ENCODE measurements at places on chromosomes 3 and 15. TPM values are rescaled to one million over a fixed set of nuclear protein-coding genes. Genes with fewer than 3 reads are reported as not detected.
A peak's percentile ranks its signal among the peaks of the same experiment; 100 is the strongest.

GUCA1C gene
- not detected for polyA plus RNA-seq

DNA sequence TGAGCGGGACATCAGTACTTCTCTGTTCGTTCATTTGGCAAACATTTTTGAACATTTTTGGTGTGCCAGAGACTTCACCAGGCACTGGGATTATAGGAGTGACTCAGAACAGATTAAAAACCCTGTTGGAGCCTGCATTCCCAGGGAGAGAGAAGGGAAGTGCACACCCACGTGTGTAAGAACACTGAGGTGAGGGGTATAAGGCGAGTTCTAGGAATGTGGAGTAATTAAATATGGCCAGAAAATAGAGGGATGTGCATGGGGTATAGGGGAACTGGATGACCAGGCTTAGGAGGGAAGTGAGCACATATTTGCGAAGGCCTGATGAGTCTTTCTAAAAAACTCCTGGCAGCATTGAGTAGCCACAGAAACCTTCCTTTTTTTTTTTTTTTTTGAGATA is 401.2 kb upstream of the C2CD4B start:
- DNase-seq = no peak

GRCh38 chr3:12585970-12586369 is 29.1 kb downstream of the MKRN2 start:
- DNase-seq = no peak

GRCh38 chr15:71730277-71731144 is 79.8 kb upstream of the NR2E3 start:
- DNase-seq = no peak

GRCh38 chr15:49506341-49506740 is 83.3 kb downstream of the FGF7 start:
- DNase-seq = no peak

DNA sequence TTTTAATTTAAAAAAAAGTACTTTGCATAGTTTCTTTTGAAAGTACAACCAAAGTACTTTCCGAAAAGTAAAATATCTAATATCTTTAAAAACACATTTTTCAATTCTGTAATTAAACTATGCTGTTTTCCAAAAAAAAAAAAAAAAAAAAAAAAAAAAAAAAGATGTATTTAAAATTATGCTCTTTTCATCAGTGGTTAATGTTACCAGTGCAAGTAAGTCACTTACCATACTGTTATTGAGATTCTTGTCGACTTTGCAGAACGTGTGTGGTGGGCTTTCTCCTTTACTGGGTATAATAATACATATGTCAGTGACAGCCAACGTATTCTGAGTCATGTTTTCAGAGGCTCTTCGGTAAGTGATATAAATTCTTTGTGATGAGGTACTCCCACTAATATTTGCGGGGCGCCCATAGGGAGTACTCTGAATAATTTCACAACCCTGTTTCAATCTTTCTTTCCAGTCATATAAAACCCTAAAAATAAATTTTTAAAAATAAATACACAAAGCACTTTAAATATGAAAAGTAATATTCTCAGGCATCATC is 39.9 kb downstream of the DENND4A start:
- DNase-seq = no peak

GRCh38 chr3:106703524-106703923 is 673.7 kb upstream of the CCDC54 start:
- DNase-seq = no peak

- no peak for DNase-seq
Measured at GRCh38 chr3:186630950-186631641, 9.1 kb upstream of the FETUB start.

PRTG gene
- 0.23 TPM for polyA plus RNA-seq

GRCh38 chr3:98630416-98630815 is 37.0 kb upstream of the CPOX start:
- no peak for DNase-seq

LRRC31 gene
- not detected for polyA plus RNA-seq

GRCh38 chr3:185737740-185738680 is 86.8 kb downstream of the IGF2BP2 start:
- DNase-seq = no peak

GRCh38 chr15:46853600-46853999 is 863.7 kb upstream of the SEMA6D start:
- DNase-seq = no peak

GRCh38 chr3:187947927-187948682 is 202.8 kb upstream of the BCL6 start:
- no peak for DNase-seq

DNA sequence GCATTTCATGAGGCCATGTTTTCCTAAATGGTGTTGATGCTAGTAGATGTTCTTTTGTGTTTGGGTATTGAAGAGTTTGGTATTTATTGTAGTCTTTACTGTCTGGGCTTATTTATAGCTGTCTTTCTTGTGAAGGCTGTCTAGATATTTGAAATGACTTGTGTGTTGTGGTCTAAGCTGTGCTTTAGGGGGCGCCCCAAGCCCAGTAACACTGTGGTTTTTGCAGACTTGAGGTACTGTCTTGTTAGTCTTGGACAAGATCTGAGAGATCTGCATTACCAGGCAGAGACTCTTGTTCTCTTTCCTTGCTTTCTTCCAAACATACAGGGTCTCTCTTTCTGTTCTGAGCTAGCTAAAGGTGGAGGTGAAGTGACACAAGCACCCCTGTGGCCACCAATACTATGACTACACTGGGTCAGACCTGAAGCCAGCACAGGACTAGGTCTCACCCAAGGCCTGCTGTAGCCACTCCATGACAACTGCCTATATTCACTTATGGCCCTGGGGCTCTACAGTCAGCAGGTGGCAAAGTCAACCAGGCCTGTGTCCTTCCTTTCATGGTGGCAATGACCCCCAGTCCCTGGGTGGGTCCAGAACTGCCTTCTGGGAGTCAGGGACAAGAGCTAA is 152.1 kb upstream of the TBC1D5 start:
- no peak for DNase-seq

- no peak for DNase-seq
Measured at GRCh38 chr3:140706360-140706759, 28.5 kb downstream of the TRIM42 start.

GRCh38 chr15:81288040-81288439 is 35.9 kb downstream of the STARD5 start:
- no peak for DNase-seq

DNA sequence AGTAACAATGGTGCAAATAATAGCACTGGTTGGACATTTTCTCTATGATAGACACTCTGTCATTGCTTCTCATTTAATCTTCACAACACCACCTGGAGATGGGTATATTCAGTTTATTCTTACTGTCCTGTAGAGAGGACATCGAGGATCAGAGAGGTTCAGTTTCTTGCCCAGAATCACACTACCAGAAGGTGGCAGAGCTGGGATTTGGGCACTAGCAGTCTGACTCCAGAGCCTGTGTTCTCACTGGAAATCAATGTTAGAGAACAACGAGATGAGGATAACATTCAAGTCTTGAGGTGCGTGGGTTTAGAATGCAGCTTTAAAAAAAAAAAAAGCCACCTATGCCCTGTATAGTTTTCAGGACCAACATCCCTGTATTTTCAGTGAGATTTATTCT is 127.8 kb downstream of the SYNPR start:
- no peak for DNase-seq

GPR160 gene
- 0.84 TPM for polyA plus RNA-seq

GCNT3 gene
- 0.02 TPM for polyA plus RNA-seq

DNA sequence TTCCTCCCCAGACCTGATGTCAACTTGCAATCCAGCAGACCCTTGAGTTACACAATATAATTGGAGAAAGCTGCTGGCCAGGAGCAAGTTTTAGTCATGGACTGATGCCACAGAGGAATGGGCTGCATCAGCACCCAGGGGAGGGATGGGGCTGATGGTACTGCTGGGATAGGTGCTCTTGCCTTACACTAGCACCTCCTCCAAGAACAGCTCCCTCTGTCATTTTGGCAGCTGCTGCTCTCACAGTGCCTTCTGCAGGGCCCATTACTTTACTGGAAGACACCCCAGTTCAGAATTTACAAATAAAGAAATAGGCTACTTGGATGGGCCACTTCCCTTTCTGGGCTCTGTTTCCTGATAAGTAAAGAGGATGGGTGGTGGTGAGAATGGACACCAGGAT is 85.3 kb upstream of the RORA start:
- no peak for DNase-seq

MYZAP gene
- 558 TPM for polyA plus RNA-seq

DNA sequence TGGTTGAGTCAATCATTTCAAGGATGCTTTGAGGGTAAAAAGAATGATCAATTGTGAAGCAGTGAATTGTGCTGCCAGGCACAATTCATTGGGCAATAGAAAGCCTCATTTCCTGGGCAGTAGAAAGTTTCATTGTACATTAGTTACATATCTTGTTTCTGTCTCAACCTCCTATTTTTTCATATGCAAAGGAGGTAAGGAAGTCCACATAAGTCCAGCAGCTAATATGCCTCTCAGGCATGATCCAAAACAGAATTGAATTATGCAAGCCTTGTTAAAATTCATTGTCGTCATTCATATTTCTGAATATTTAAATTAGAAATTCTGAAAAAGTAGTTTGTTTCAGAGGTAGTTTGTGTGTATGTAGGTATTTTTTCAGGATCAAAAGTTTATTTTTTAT is 65.8 kb downstream of the TFRC start:
- no peak for DNase-seq

DNA sequence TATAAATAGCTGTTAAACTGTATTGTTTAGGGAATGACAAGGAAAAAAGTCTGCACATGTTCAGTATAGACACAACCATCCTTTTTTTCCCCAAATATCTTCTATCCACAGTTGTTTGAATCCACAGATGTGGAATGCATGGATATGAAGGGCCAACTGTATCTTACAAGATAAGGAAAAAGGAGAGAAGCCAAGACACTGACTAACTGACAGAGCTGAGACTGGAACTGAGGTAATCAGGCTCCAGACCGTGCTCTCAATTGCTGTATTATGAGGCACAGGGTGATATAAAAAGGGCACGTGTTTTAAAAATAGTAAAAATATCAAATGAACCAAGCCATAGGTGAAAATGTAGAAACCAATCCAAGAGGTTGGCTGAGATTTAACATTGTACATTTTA is 49.0 kb downstream of the DHX36 start:
- no peak for DNase-seq

DNA sequence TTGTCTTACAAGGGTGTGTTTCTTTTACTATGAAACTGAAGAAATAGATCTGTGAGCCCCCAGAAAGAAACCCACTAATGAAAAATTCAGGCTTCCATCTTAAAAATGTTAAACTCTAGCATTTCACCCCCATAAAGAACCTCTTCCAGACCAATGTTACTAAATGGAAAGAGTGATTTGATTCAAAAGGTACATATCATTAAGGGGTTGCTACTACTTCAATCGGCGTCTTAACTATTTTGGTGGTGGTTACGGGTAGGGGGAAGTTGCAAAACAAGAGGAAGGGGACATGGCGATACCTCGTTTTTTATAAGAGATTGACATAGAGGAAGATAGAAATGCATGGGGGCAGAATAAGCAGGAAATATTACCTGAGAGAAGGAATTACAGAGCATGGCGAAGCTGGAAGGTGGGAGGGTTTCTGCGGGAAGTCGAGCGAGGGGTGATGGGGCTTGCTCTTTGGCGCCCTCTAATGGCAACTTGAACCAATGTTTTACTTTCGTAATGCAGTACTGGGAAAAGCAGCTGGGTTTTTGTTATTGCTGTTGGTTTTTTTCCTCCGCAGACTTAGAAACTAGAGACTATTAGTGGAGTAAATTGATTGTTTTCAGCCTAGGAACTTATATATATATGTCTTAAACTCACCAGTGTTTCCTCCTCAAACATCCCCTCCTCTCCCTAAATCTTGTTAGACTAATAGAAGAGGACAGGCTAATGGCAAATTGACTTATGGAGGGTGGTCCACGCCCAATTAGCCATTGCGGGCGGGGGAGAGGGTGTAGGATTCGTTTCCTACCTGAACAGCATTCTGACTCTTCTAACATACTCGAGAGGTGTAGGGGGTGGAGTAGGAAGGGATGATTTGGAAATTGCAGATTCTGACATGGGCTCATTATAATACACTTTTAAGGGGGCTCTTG is 11.3 kb upstream of the SOX2 start:
- DNase-seq = no peak

DNA sequence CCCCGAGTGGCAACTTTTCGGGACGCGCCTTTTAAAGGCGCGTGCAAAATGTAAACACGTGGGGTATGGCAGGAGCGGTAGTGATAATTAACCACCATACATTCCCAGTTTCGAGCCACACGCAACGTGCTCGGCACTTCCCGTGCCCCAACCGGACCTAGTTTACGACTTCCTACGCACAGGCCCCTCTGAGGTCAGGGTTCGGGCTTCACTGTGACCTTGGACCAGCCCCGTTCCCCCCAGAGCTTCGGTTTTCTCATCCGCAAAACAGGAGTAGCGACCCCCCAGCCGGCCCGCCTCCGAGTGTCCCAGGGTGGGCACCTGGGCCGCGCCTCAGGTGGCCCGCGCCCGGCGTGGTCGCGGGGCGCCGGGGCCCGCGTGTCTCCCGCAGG is 451 bp downstream of the CHCHD4 start:
- DNase-seq = peak; percentile 86

- peak; percentile 26 for DNase-seq
Measured at GRCh38 chr15:74725225-74725774, at the start of gene CYP1A1. TSS of gene CYP1A1 (minus strand) at chr15:74725528. CDS start at chr15:74723097, 2,431 bp downstream.

FSIP1 gene
- 0.16 TPM for polyA plus RNA-seq

PLCL2 gene
- 12.5 TPM for polyA plus RNA-seq

- no peak for DNase-seq
Measured at GRCh38 chr3:43435706-43436105, 149.4 kb downstream of the SNRK start.

TRIM42 gene
- not detected for polyA plus RNA-seq

GRCh38 chr3:189721873-189722665 is 90.9 kb downstream of the TP63 start:
- no peak for DNase-seq

DNA sequence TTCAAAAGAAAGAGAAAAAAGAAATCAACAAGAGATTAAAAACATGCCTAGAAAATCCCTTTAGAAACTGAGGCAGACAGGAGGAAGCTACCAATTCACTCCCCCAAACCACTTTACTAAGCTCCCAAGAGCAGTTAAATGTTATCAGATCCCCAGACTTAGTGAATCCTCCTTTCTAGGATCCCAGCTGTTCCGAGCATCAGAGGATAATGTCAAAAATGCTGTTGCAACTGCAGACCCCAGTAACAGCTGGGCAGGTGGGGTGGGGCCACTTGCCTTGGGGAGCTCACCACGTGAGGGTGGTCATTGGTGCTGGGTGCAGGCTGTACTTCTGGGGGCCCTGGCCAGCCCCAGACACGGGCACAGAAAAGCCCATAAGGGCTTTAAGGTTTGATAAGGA is 9.1 kb downstream of the POMGNT2 start:
- DNase-seq = no peak

TNIK gene
- polyA plus RNA-seq = 8.1 TPM

- DNase-seq = no peak
Measured at GRCh38 chr3:56942523-56942922, 117.9 kb upstream of the SPATA12 start.

GRCh38 chr15:85700767-85701166 is 94.0 kb downstream of the KLHL25 start:
- DNase-seq = no peak

GRCh38 chr15:40750885-40751284 is 4.2 kb downstream of the RMDN3 start:
- DNase-seq = no peak

GRCh38 chr3:165827883-165828282 is 9.3 kb downstream of the BCHE start:
- DNase-seq = no peak

Data from right cardiac atrium (tissue), 5 donors.